ENCODE measurements at places on chromosomes 12 and 14.

DNA sequence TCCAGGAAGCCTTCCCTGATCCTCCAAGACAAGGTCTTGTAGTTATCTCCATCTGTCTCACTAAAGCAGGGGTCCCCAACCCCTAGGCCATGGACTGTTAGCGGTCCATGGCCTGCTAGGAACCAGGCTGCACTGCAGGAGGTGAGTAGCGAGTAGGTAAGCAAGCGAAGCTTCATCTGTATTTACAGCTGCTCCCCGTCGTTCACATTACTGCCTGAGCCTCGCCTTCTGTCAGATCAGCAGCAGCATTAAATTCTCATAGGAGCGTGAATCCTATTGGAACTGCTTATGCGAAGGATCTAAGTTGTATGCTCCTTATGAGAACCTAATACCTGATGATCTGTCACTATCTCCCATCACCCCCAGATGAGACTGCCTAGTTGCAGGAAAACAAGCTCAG lies 12.4 kb upstream of the NFYB start:
- DNase-seq: peak; percentile 27

DNA sequence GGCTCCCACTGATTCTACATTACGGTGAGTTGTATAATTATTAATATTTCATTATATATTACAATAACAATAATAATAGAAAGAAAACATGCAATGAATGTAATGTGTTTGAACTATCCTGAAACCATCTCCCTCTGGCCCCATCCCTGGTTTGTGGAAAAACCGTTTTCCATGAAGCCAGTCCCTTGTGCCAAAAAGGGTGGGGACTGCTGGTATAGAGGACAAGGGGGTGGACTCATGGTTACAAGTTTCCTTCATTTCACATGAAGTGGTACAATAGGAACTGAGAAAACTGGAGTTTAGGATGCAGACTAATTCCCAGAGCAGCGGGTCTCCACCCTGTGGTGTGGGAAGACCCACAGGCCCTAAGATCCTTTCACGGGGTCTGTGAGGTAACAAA lies 3.0 kb upstream of the C1RL start:
- no peak for DNase-seq

DNA sequence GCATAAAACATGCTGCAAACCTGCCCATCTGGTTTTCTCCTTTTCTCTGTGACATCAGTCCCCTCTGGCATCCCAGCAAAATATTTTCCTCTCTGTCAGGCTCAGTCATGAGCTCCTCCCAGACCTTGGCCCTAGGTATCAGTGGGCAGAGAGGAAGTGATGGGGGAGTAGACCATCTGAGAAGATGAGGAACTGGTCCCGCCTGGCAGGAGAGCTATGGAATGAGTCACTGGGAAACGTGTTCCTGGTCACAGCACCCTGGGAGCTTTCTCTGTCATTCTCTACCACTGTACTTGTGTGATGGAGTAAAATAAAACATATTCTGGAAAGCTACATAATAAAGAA lies 5.0 kb upstream of the SRSF9 start:
- DNase-seq: no peak

- no peak for DNase-seq
Measured at GRCh38 chr12:80627782-80628181, 79.7 kb upstream of the MYF6 start.

DNA sequence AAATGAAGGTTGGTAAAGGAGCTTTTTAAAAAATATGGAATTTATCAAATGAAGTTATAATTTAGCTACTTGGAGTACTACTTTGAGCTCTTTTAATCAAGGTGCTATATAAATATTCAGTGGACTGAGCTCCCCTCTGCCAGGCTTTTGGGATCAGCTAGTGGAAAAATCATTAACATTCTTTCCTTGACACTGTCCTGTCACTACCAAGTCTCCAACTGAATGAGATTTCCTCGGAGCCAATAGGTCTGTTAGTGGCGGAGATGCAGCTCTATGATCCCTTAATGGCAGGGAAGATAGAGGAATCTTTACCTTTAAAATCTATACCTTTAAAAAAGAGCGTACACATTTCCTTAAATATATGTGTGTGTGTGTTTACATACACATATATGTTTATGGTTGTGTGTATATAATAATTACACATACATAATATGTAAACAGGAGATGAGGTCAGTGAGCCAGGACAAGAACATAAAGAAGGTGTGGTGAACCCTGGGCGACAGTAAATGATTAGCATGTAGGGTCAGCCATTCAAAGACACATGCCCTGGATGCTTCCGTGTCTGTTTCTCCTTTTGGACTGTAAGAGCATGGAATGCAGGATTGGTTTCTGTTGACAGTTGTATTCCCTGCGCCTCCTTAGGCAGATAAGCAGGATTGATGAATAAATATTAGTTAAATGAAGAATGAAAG lies 47.7 kb upstream of the ATP2A2 start:
- no peak for DNase-seq

- DNase-seq: peak; percentile 3
Measured at GRCh38 chr12:67430708-67431335, 161.7 kb downstream of the CAND1 start.

DNA sequence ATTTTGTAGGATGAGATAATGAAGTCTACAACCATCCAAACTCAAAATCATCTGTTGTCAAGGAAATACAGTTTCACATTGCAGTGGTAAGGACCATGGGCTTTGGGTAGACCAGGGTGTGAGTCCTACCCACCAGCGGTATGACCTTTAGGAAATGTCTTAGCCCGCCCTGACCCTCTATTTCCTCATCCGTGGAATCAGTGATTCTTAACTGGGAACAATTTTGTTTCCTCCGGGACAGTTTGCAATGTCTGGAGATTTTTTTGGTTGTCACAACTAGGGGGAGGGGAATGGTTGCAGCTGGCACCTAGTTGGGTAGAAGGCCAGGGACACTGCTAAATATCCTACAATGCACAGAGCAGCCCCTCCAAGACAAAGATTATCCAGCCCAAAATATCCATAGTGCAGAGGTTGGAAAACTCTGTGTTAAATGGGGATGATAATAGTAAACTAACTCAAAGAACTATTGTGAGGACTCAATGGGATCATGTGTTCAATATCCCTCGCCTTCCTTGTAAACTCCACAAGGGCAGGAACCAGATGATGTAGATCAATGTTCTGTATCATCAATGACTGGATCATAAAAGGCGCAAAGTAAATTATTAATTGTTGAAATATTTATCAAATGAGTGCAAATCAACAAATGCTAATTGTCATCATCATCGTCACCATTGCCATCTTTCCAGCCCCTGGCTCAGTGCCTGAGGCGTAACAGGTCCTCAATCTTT lies 15.7 kb upstream of the IFT81 start:
- DNase-seq: no peak

DNA sequence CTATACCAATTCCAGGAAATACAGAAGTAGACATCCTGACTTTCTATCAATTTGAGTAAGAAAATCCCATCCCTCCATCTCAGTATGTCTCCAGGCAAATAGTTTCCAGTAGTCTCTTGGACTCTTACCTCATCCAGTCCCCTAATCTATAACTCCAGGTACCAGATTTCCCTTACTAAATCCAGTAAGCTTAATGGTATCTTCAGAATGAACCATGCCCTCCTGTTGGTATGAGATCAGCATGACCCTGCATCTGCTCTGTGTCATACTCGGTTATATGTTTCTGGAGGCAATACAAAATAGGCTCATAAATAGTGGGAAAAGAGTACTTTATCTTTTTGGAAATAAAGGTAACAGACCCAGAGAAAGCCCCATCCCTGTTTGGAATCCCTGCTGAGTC lies 18.4 kb downstream of the PIGH start:
- no peak for DNase-seq

GRCh38 chr14:20873370-20874177 lies 17.6 kb upstream of the RNASE3 start:
- peak; percentile 37 for DNase-seq

DNA sequence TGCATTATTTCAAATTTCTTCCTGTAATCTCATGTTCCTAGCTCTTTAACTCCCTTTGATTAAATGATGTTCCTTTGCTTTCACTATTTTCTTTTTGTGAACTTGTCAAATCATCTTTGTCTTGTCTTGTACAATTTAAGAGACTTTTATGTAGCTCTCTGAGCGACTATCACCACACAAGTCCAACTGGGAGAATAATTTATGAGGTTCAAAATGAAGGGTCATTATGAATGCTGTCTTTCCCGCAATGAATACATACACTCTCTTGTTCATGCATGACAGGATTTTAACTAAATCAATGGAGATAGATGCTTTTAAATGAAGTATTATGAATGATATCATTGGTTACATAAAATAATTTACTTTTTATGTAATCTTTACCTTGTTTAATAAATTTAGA lies 407.4 kb downstream of the PAWR start:
- no peak for DNase-seq

DNA sequence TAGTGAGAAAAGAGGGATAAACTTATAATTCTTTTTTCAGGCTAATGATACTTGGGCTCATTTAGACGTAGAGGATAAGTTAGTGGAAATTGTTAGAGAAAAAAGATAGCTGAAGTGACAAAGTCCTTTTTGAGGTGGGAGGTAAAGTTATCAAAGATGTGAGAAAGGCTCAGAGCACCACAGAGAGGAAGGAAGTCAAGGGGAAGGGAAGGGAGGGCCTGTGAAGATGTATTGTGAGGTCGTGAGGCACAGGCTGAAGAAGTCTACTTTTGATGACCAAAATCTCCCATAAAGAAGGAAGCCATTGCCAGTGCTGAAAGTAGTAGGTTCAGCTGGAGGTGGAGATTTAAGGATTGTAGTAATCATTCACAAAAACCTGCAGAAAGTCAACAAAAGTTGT lies 19.4 kb upstream of the PTGDR start:
- no peak for DNase-seq

DNA sequence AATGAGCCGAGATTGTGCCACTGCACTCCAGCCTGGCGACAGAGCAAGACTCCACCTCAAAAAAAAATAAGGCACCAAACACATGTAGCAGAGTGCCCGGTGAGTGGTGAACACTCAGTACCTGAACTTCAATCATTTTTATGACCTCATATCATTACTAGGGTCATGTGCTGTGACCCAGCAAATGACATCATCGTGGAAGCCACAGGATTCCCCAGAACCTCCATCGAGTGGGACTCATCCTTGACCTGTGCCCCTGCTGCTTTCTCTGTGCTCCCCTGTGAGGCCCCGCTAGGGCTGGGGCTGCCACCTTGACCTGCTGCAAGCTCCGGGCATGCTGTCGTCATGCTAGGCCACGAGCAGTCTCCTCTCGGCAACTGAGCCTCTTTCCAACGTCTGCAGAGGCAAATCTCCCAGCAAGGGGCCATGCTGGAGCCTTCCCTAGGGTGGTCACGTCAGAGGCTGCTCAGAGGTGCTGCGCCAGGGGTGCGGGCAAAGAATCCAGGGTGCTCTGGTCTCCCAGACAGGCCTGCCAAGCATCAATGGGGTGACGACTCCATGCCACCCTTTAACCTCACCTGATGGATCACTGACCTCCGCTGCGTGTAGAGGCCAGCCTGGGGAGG lies 18.5 kb downstream of the GLTP start:
- no peak for DNase-seq

All from SHP77 (cell line).